Coronary artery (tissue), 2 donors: ENCODE measurements at places on chromosomes 13 and 19.

DNA sequence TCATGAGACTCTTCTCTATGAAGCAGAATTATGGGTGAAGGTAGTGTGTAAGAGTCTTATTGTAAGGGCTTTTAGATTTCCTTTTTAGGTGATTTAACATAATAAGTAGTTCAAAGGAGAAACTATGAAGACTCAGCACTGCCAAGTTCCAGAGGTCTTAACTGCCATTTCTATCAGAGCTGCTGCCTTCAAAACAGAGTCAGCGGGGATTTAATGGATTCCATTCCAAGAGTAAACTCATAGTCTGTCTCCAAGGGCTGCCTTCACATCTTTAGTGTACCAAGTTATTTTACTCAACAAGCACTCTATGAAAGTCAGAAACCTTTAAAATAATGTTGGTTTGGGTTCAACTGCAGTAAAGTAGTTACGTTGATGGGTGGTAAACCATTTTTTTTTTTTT lies 289.6 kb upstream of the HTR2A start:
- no peak for DNase-seq

- DNase-seq: no peak
Measured at GRCh38 chr13:97148894-97149293, 73.2 kb upstream of the MBNL2 start.

GRCh38 chr13:26601669-26602068 lies 44.2 kb downstream of the WASF3 start:
- DNase-seq: no peak

DNA sequence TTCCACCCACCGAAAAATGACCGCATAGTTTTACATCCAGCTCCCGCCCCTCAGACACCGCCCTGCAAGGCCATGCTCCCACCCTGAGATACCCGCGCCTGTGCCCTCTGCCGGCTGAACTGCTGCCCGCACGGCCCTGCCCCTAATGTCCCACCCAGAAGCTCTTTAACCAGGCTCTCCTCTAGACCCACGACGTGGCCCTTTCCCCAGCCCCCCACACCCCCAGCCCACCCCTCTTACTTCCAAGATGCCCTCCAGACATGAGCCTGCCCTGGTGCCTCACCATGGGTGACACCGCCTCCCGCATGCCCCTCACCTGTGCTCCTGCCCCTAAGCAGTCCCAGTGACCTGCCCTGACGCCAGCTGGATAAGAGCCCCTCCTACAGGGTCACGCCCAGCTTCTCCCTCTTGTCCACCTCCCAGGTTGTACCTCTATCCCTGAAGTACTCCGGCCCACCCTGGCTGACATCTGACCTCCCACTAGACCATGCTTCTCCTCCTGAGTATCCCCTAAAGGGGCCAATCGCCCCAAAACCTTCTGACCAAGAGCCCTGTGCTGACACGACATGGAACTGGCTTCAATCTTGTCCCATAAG lies 51.2 kb downstream of the COLGALT1 start:
- DNase-seq: no peak

DNA sequence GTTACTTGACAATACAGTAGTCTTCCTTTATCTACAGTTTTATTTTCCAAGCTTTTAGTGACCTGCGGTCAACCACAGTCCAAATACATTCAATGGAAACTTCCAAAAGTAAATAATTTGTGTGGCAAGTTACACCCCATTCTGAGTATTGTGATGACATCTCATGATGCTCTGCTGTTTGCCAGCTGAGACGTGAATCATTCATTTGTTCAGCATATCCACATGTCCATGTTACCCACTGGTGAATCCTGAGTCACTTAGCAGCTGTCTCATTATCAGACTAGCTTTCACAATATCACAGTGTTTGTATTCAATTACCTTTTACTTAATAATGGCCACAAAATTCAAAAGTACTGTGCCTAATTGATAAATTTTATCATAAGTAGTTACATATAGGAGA lies 179.8 kb downstream of the PRR20E start:
- no peak for DNase-seq

GRCh38 chr19:33225458-33225926 lies at the start of gene SLC7A10:
Gene SLC7A10 (minus strand): TSS chr19:33225850. CDS start chr19:33225703, 147 bp downstream.
- DNase-seq: no peak

GRCh38 chr19:13092606-13093235 lies 9.9 kb downstream of the LYL1 start:
- no peak for DNase-seq

- no peak for DNase-seq
Measured at GRCh38 chr13:49512578-49512977, 16.8 kb downstream of the PHF11 start.

DNA sequence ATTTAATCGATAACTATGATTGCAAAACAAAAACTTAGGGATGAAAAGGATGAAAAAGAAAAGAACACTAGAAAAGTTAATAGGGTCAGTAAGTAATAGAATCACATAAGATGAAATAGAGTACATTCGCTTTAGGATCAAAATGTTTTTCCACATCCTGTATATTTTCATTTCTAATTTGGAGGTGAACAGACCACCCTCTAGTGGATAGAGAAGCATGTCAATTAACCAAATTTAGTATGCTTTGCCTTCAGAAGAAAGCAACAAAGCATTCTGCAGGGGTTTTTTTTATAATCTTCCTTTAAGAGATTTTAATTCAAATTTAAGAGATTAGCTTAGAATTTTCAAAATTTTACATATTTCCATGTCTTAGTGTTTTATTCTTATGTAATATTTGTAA lies 611.0 kb upstream of the SGCG start:
- no peak for DNase-seq

- DNase-seq: no peak
Measured at GRCh38 chr13:46184277-46184699, 2.3 kb upstream of the LCP1 start.

GRCh38 chr13:55219538-55219937 lies 1921.2 kb upstream of the PRR20A start:
- DNase-seq: no peak

DNA sequence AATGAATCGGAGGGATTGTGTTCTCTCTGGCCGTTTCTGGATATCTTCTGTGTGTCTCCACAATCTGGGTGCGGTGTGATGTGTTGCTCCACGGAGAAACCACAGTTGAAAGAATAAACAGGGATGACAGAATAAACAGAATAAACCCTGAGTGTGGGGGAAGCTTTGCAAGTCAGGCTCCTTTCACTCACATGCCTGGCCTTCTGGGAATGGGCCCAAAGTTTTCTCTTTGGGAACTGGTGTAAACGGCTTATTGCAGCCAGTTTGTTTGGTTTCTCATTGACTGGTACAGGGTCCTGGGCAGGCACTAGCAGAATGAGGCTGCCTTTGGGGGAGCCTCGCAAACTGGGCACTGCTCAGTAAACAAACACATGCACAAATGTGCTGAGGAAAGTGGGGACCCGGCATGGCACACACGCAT lies 324.7 kb downstream of the DLEU7 start:
- DNase-seq: no peak

- no peak for DNase-seq
Measured at GRCh38 chr13:30257468-30258099, 49.8 kb downstream of the KATNAL1 start.

GRCh38 chr19:52735734-52736133 lies 890 bp upstream of the ZNF611 start:
- peak; percentile 77 for DNase-seq

- no peak for DNase-seq
Measured at GRCh38 chr13:51811920-51812451, 8.0 kb upstream of the DHRS12 start.

- no peak for DNase-seq
Measured at GRCh38 chr19:35194012-35194984, 34.2 kb downstream of the FAM187B start.

GRCh38 chr13:113098162-113098732 lies 7.3 kb upstream of the F7 start:
- no peak for DNase-seq

DNA sequence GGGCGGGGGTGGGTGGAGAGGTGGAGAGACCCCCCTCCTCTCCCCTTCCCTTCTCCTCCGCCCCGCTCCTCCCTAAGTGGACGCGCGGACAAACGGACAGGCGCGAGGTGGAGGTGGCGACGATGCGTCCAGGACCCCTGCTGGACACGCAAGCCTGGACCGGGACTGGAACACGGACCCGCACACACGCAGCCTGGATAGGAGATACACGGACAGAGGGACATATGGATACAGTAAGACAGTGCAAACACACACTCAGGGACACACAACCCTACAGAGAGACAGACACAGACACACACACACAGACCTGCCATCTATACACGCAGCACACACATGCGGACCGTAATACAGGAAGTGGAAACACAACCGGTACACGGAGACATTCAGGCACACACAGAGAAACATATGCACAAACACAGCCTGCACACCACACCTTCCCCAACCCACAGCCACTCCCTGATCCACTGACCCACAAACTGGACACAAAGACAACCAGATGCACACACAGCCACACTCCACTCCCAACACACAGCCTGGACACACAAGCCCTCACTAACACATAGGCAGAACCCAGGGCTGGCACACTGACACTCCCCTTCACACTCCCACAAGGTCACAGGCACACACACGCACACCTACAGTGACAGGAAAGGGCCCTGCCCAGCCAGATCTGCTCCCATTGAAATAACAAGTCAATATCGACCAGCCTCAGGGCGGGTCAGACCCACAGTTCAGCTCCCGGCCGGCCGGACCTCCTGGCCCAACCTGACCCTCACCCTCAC lies 696 bp upstream of the ERFL start:
- no peak for DNase-seq

GRCh38 chr13:77919246-77919920 lies 752 bp upstream of the EDNRB start:
- peak; percentile 74 for DNase-seq

DNA sequence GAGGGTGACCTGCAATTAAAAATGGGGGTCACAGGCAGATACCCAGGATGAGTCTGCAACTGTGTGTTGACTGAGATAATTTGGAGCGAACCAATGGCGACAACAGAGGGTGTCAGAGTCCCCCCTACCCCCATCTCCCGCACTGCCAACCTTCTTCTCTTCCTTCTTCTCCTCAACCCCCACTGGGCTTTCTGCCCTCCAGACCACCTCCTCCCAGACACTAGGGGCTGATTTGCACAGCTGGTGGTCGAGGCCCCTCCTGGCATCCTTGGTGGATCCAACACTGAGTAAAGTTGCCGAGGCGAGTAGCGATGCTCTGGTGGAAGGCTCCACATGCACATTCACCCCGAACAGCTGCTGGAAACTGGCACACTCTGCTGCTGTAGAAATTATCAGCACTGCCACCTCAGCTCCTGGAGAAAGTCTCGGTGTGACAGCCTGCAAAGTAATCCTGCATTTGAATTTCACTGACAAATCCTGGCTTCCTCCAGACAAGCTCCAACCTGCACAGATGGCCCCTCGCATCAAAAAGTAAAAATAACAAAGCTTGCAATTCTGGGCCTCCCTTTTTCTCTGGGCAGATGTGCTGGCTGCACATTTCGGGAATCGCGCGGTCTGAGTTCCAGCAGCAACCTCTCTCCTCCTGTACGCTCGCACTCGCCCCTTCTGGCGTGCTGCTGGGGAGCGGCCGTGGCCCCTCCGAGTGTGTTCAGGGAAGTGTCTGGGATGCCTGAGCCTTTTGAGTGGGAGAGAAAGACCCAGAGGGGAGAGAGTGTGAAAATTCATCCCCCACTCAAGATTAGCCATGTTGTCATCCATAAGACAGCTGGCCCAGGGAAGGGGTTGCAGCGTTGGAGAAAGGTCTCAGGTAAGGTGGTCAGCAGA lies 28.5 kb downstream of the CCNE1 start:
- no peak for DNase-seq

DNA sequence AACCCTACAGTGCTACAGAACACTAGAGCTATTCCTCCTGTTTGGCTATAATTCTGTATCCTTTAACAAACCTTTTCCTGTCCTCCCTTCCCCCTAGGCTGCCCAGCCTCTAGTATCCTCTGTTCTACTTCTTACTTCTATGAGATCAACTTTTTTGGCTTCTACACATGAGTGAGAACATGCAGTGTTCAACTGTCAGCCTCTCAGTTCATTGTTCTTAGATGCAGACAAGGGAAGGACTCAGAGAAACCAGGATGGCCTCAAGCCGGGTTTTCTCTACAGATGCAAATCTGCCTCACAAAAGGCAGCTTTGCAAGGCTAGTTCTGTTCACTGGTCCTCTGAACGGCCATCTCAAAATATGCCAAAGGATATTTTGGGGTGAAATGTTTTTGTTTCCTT lies 18.4 kb downstream of the AMER2 start:
- DNase-seq: no peak

- DNase-seq: no peak
Measured at GRCh38 chr19:35048911-35049411, 7.4 kb downstream of the HPN start.

DNA sequence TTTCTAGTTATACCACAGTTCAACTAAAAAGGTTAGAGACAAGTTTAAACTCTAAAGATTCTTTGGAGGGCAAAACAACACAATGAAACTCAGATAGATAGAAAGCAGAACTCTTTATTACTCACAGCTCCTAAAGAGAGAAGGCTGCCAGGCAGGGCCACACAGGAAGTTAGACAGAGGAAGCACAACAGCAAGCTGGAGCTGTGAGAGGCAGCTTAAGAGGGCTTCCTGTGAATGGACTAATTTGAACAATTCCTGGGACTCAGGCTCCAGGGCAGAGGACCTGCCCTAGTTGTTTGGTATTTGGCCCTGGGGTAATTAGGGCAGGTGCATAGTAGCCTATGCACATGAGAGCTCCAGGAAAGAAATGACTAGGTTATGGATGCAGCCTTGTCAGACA lies 803.6 kb downstream of the DIAPH3 start:
- DNase-seq: no peak

DNA sequence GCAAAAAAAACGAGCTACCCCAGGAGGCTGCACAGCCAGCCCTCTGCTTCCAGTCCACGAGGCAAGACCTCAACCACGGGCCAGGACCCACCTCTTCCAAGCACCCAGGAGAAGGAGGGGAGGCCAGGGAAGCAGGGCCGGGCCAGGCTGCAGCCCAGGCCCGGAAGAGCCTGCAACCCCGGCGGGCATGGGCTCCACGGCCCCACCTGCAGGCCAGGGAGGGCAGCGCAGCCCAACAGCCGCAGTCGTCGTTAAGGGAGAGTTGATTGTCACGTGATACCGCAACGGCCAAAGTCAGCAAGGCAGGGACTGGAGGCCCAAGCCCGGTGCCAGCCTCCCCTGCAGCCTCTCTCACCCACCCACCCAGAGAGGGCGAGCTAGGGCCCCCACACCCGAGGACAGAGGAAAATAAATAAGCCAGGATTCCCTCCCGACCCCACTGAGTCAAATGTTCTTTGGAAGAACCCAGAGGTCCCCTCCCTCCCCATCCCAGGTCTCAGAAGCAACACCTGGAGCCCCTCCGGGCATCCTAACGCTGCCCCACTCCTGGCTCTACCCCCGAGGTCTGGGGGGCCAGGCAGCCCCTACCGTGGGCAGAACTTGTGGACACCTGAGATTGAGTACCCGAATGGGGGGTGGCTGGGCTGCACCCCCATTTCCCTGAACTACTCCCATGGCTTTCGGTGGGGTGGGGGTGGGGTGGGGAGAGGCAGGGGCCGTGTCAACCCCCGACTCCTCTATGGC lies 5.2 kb upstream of the REXO1 start:
- no peak for DNase-seq
